ENCODE measurements at places on chromosomes 5 and 9.

GRCh38 chr5:21654-22233 lies 70.2 kb upstream of the PLEKHG4B start:
- DNase-seq, result no peak

DNA sequence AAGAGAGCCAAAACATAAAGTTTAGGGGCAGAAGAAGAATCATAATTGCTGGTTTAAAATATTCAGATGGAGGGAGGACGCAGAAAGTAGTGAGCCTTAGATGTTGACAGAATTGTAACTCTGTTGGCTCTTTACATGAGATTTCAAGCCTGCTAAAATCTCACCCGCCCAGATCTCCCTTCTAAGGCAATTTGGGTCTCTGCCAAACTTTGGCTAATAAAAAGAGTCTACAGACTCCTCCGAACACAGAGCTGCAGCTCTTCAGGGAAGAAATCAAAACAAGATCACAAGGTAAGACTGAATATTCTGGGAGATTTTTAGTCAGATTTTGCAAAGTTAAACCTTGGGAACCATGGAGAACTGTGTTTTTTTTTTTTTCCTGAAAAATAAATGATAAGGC lies at the start of gene IL33:
IL33 (plus strand) TSS at position 246 of the 400 bp plus-strand sequence. CDS start 25,888 bp downstream, outside the sequence.
- DNase-seq, result no peak

GRCh38 chr9:78963911-78964310 lies 607.9 kb upstream of the TLE4 start:
- no peak for DNase-seq

- no peak for DNase-seq
These were observed 13.7 kb upstream of the FOCAD start for GRCh38 chr9:20670395-20670794.

DNA sequence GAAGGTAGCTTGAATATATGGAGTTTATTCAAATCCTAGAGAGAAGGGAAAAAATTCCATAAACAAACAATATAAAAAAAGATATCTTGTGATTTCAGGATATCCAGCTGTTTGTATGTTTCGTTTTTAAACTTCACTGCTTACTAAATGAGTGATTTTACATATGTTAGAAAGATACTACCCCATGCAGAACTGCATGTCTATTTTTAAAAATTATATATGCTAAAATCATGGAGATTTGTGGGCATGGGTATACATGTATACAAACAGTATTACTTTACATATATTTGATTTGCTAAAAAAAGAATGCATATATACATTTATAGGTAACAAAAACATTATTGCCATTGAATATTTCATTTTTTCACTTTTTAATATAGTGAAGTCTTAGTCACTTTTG lies 178.3 kb downstream of the KDM4C start:
- DNase-seq, result no peak

- peak; percentile 53 for DNase-seq
These were observed 44.3 kb upstream of the SARDH start for GRCh38 chr9:133782157-133783130.

- DNase-seq, result no peak
These were observed 14.1 kb upstream of the RPL26L1 start for GRCh38 chr5:172945151-172945550.

DNA sequence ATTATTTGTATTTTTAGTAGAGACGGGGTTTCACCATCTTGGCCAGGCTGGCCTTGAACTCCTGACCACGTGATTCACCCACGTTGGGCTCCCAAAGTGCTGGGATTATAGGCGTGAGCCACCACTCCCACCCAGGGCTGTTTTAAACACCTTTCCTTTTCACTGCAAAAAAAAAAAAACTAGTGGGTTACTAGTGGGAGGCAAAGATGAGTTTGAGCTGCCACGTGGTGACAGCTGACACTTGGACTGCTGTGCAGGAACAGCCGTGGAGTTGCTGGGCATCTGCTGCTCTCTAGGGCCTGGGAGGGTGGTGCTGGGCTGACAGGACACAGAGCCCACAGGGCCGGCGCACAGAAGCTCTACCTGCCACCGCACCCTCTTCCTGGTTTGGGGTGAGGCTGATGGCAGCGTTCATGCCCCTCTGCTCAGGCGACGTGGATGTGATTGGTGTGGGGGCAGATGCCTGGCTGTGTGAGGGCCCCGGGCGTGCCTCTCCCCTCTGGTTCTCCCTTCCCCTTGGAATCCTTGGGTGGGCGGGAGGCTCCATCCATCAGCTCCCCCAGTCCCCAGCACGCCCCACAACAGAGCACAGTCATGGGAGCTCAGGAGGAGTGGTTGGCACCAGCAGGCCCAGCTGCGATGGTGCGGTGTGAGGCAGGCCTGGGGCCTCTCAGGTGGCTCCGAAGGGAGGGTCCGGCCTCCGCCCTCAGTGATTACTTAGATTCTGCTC lies 16.9 kb downstream of the RABL6 start:
- DNase-seq, result no peak

GRCh38 chr9:113137196-113138168 lies 13.3 kb upstream of the SLC31A2 start:
- DNase-seq, result no peak

GRCh38 chr5:93378073-93378472 lies 202.9 kb downstream of the NR2F1-AS1 start:
- DNase-seq, result no peak

DNA sequence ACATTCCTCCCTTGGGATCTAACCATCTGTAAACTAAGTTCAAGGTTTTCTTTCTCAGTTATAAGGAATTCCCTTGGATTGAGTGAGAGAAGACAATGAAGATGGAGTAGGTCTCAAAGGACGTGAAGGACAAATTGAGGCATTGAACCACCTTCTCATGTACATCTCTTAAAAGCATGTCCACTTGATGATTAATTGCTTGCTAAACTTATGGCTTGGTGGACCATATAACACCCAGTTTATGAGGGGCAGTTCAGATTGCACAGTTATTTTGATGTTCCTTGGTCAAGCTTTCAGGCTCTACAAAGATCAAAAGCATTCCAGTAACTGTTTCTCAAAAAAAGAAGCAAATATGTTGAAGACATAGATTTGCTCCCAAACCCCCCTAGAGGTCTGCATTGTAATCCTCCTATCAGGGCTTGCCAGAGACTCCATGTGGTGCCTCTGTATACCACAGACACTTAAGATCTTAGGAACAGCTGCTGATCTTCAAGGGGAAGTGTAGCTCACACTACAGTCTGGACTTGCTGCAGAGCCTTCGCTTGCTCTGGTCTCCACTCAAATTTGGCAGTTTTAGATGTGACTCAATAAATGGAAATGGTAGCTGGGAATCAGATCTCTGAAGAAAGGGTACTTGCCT lies 56.9 kb upstream of the ALDH1A1 start:
- no peak for DNase-seq

- no peak for DNase-seq
These were observed 16.0 kb downstream of the ZNF462 start for GRCh38 chr9:106878934-106879333.

DNA sequence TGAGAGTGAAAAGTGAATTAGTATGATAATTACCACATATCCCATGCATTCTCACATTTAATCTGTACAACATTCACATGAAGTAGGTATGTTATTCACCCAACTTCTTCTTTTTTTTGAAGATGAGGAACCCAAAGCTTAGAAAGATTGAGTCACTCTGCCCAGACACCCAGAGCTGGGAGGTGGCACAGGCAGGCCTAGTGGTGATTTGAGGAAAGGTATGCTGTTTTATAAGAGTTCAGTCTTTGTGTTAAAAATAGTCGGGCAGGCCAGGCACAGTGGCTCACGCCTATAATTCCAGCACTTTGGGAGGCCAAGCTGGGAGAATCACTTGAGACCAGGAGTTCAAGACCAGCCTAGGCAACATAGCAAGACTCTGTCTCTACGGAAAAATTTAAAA lies 285.3 kb downstream of the NR3C1 start:
- DNase-seq, result no peak

DNA sequence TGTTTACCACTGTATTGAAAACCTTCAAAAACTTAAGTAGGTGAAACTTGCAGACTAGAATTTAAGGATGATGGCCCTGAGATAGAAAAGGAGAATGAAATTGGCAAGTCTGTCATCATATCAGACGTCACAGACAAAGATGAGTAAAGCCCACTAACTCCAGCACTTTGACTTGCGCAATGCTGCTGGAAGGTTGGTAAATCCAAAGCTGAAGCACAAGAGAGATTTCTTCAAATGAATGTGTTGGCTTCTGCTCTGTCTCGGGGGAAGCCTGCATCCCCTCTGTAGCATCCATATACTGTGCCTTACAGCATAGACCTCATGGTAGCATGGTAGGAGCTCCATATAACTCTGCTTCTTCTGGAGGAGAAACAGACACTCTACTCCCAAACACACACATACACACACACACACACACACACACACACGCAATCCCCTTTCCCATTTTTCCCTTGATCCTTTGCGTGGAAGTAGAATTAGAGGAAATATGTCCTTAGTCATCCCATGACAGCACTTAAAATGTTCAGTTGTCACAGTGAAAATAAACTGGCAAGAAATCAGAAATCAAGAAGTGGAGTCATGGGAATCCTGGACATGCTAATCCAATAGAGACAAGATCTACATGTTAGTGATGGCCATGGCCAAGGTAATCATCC lies 241.5 kb downstream of the NR3C1 start:
- no peak for DNase-seq

- DNase-seq, result peak; percentile 10
These were observed 292.5 kb downstream of the PARP8 start for GRCh38 chr5:50958852-50959457.

DNA sequence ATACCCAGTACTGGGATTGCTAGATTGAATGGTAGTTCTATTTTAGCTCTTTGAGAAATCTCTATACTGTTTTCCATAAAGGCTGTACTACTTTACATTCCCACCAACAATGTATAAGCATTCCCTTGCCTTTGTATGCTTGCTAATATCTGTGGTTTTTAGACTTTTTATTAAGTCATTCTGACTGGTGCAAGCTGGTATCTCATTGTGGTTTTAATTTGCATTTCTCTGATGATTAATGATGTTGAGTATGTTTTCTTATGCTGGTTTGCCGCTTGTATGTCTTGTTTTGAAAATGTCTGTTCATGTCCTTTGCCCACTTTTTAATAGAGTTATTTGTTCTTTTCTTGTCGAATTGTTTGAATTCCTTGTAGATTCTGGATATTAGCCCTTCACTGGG lies 512.7 kb upstream of the PAPPA start:
- no peak for DNase-seq

- DNase-seq, result no peak
These were observed 41.1 kb downstream of the NFX1 start for GRCh38 chr9:33331377-33331891.

GRCh38 chr9:90162819-90163218 lies 479.8 kb downstream of the DIRAS2 start:
- no peak for DNase-seq

- DNase-seq, result no peak
These were observed 9.7 kb downstream of the RGMB start for GRCh38 chr5:98783051-98783649.

GRCh38 chr9:91179237-91180138 lies 182.2 kb downstream of the AUH start:
- no peak for DNase-seq

DNA sequence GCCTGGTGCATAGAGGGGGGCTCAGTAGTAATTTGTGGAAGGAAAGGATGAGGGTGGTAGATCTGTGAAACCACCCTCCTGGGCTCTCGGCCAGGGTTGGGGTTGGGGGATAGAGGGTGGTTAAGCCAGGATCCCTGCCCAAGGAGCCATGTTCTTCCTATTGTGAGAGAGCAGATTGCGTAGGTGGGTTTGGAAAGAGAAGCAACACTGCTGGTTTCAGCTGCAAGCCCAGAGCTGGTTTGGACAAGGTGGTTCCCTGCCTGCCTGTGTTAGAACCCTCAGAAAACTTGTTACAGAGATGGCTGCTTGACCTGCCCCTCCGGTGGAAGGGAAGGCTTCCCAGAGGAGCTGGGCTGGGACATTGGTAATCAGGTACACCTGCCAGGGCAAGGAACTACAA lies 131.2 kb upstream of the HAND1 start:
- DNase-seq, result no peak

DNA sequence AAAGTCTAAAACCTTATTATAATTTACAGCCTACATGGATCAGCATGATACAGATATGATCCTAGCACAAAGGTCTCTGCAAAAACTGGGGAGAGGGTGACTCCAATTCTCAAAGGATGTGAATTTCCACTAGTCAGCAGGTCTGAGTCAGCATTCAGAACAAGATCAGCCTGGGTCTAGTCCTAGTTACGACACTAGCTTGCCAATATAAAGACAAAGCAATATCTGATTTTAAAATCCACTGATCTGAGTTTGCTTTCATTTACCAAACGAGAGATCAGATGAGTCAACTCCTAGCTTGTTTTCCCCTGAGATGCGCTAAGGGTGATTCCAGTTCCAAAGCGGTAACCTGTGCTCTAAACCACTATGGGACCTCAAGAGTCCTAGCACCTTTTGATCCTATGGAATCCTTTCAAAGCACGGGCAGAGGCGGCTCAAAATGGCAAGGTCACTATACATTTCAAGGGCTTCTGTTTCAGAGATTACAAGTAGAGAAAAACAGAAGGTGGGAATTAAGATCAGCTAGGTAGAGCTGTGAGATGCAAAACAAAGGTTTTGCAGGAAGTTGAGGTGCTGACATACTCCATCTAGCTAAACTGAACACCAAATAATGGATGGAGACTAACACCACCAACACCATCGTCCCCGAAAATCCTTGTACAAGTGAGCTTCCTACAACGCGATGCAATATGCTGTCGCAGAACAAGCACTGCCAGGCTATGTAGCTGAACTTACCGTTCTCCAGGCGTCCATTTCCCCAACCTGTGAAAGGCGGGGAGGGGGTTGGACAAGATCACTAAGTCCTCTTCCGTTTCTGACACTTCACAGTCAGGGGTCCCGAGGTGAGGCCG lies 906 bp downstream of the SLC25A51 start:
- DNase-seq, result peak; percentile 5

DNA sequence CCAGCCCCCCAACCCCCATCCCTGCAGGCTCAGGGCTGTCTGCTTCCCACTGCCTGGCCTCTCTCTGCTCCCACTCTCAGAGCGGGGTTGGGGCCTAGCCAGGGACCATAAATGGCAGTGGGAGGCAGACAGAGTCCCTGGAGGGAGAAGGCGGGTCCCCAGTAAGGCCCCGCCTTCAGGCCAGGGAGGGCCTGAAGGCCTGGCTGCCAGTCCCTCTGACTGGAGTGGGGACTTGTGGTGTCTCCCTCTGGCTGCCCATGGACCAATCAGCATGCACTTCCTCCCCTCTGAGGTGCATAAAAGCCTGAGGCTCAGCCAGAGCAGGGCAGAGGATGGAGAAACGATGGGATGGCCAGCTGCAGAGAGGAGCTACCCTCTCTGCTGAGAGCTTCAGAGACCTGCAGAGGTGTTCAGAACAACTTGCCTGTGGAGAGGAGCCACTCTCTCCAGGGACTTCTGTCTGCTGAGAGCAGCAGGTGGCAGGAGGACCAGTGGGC lies 2.7 kb upstream of the BTNL9 start:
- DNase-seq, result no peak

GRCh38 chr5:103461243-103461642 lies 101.3 kb downstream of the NUDT12 start:
- no peak for DNase-seq

All from stimulated activated CD4-positive, alpha-beta T cell treated with anti-CD3 and anti-CD28 coated beads, Interleukin-2, amount 100 ng/mL, for 4 hours (primary cell).